ENCODE measurements at places on chromosomes 16 and 17. TPM values are rescaled to one million over a fixed set of nuclear protein-coding genes. Genes with fewer than 3 reads are reported as not detected.

Gene CNTNAP4
- total RNA-seq, result not detected

Gene PABPN1L
- total RNA-seq, result not detected

Gene MYL4
- 0.77 TPM for total RNA-seq

Gene HBZ
- not detected for total RNA-seq
